ENCODE measurements at places on chromosomes 4 and X.

DNA sequence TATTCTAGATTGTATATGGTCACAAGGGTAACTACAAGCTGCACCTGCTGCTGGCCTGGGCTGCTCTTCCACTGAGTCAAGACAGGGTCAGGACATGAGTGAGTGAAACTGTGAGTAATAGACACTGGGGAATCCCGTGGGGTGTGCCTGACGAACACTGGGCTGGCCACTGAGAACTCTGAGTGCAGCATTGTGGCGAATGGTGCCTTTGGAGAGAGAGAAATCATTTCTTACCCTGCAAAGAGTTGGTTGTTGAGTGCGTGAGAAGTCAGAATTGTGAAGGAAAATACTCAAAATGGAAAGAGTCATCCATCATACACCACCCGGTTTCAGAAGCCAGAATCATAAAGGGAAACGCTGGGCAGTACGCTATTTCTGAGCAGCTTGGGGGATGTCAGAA is 43.1 kb upstream of the LSM6 start:
- no peak for DNase-seq

DNA sequence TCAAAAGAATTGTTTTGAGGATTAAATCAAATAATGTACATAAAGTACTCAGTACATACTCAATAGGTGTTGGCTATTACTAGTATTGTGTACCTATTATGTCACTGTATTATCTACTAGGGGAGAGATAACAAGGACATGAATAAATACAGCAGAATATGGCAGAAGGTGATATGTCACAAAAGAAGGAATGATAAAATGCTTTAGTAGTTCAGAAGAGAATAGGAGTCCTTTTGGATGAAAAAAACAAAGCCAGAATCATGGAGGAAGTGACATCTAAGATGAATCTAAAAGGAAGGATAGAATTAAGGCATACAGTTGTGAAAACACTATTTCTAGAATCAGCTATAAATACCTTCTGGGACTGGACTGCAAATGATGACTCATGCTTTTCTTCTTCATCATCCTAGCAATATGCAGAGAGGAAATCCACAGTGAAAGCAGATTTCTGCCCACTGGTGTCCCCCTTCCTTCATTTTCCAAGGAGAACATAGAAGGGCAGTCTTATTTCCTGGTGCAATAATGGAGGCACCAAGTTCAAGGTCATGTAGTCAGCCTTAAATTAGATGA is 98.7 kb downstream of the GLUD2 start:
- no peak for DNase-seq

DNA sequence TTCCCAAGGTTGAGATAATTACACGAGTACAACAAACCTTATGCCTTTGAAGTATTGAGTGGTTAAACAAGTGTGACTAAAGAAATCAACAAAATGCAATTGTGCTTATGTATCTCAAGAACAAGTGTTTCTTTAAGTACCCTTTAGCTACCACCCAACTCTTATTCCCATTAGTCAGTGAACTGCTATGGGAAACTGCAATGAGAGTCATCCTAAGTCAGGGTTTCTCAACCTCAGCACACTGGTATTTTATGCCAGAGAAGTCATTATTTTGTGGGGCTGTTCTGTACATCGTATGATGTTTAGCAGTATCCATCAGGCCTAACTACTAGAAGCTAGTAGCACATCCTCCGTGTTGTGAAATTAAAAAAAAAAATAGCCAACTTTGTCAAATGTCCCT is 549.1 kb upstream of the BOD1L1 start:
- no peak for DNase-seq

DNA sequence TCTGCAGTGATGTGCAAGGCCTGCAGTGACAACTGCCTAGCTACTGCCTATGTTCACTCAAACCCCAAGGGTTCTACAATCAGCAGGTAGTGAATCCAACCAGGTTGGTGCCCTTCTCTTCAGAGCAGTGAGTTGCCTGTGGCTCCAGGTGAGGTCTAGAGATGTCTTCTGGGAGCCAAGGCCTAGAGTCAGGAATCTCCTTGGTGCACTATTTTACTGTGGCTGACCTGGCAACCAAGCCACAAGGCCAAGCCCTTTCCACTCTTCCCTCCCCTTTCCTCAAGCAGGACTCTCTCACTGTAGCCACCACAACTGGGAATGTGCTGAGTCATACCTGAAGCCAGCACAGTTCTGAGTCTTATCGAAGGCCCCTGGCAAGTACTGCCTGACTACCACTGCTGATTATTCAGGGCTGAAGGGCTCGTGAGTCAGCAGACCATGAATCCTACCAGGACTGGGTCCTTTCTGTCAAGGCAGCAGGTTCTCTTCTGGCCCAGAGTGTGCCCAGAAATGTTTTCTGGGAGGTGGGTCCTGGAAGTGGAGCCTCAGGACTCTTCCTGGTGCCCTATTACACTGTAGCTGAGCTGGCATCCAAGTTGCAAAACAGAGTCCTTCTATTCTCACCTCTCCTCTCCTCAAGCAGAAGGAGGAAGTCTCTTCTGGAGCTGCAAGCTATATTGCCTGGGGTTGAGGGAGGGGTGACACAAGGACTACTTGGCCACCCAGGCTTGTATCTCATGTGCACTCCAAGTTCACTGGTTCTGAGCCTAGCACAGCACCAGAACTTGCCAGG is 111.6 kb downstream of the BTC start:
- peak; percentile 72 for DNase-seq

- DNase-seq, result no peak
These were observed 15.0 kb upstream of the MSMO1 start for GRCh38 chr4:165312506-165312905.

- DNase-seq, result no peak
These were observed 156.9 kb downstream of the NKX6-1 start for GRCh38 chr4:84342161-84342560.

DNA sequence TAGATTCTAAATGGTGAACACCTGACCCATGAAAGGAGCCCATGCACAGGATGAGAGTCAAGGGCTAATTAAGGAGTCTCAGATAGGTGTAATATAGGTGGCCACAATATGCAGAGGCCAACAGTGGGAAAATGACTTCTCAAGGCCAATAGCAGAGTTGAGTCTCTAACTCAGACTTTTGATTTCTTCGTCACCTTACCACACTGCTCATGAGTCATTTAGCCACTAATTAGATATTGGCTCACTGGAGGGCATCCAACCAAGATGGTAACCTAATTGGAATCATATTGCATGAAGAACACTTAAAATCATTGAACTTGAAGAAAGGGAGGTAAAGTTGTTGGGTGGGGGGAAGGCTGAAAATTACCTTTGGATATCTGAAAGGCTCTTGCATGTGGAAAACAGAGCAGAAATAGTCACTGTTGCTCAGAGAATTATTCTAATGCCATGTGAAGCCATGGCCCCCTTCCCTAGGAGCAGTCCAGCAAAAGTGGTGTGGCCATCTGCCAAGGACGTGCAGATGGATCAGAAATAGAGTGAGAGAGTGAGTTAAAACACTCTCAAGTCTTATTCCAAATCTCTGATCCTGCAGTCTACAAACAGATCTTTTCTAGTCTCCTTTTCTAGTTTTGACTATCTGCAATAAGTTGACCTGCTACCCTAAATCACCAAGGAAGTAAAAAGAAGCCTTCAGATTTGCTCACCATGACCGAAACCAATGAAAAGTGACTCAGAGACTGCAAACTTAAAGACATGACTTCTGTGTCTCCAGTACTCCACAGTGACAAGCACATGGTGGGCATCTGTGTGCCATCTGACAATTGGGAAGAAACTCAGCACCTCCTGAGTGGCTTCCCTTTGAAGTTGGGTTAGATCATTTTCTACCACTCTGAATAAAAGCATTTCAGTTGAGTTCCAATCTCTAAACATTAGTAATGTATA is 93.9 kb upstream of the C1QTNF7 start:
- DNase-seq, result no peak

GRCh38 chr4:3376266-3376665 is 65.5 kb upstream of the HGFAC start:
- no peak for DNase-seq

GRCh38 chr4:155946486-155946885 is 7.2 kb downstream of the CTSO start:
- DNase-seq, result no peak

GRCh38 chr4:20254511-20255250 is 3.0 kb downstream of the SLIT2 start:
- peak; percentile 44 for DNase-seq

GRCh38 chr4:156734965-156735895 is 236.4 kb downstream of the PDGFC start:
- no peak for DNase-seq

DNA sequence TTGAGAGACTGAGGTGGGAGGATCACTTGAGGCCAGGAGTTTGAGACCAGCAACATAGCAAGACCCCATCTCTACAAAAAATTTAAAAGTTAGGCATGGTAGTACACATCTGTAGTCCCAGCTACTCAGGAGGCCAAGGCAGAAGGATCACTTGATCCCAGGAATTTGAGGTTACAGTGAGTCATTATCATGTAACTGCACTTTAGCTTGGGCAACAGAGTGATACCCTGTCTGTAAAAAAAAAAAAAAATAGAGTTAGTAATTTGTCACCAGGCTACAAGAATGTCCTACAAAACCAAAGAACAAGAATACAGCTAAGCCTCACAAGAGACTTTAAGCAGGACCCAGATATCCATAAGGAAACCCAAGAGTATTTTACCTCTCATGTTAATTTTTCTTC is 27.0 kb upstream of the RAB28 start:
- DNase-seq, result no peak

- DNase-seq, result no peak
These were observed 10.4 kb upstream of the PHOX2B start for GRCh38 chr4:41758884-41759283.

DNA sequence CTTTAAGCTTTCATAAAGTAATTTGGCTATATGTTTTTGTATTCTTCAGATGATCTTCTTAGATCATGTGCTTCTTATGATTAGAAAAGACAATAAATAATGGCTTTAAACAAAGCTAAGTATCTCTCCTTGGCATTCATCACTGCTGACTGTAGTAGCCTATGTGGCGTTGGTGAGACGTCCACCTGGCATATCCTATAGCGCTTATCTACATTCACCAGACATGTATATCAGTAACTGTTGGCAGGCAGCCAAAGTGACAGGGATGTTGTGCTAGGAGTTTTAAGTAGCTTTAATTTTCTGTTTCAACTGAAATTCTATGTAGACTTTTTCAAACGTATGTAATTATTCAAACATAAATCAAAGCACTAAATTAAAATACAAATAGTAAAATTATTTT is 276.4 kb downstream of the IL15 start:
- DNase-seq, result no peak

DNA sequence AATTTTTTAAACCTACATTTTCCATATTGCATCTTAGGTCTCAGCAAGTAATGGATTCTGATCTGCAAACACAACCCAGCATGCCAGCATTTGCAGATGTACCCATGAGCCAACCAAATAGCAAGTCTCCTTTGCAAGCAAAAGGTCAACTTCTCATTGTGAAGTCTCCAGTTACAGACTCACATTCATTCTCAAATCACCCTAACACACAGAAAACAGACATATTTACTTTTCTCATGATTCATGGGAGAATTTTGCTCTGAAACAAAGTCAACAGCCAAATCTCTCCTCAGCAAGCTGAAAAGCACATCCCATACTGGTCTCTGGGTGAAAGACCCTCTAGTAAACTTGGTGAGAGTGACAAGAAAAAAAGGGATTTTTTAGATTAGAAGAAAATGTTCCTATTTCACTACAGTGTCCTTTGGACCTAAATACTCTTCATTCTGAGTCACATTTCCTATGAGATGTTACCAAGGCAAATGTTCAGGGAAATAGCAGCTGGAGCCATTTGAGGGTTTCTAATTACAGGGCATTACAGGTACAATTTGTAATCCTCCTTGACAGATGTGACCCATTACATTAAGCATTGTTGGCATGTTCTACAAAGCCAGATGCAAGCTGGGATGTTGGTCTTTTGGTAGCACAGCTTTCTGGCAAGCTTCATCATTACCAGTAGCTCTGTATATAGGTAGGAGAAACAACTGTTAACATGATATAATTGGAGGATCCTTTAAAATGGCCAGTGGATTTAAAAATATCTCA is 383.3 kb downstream of the SMARCA1 start:
- no peak for DNase-seq

- DNase-seq, result no peak
These were observed 7.5 kb upstream of the SPINK2 start for GRCh38 chr4:56828784-56829535.

DNA sequence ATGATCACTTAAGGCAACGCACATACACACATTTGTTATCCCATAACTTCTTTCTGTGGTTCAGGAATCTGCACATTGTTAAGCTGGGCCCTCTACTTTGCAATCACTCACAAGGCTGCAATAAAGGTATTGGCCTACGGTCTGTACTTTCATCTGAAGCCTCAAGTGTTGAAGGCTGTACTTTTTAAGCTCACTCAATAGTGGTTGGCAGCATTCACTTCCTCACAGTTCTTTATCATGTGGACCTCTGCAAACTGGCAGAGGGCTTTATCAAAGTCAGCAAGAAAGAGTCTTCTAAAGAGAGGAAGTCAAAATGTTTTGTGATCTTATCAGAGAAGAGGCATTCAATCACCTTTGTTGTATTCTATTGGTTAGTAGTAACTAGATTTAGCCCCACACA is 301.4 kb upstream of the EPHA5 start:
- DNase-seq, result no peak

DNA sequence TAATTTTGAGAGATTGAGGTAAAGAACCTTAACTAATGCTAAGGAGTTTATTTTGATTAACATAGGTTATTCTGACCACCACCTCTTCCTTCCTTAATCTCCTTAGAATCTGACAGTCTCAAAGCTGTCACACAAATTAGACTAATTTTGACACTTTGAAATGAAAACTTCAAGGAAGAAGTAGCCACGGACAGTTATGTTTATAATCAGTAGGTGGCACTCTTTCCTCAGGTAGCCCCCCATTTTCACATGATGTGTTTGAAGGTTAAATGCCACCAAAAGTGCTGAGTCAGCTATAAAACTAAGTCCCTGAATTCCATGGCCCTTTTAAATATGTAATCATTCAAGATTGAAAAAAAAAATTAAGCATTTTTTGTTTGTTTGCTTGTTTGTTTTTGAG is 22.4 kb downstream of the TMEM33 start:
- no peak for DNase-seq

- DNase-seq, result no peak
These were observed 294.0 kb downstream of the CAMK2D start for GRCh38 chr4:113467581-113467980.

DNA sequence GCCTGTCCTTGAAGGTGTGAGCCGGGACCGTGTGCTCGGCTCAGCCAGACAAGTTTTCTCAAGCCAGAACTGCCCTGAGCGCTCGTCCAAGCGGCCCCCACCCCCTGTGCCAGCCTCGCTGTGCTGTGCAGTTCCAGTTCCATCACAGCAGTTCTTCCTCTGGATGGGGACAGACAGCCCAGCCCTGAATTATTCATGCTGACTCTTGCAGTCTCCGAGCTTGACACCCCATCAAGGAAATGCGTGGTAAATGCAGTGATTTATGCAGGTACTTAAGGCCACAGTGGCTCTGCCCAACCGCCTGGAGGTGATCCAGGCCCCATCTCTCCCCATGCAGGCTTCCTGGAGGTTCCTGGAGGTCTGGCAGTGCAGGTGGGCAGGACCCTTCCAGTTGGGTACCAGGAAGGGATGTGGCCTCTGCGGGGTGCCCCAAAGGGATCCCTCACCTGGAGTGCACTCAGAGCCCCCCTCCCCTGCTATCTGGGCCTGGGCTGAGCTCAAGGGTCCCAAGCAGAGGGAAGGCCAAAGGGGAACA is 44.8 kb upstream of the HMX1 start:
- peak; percentile 24 for DNase-seq

- DNase-seq, result no peak
These were observed 8.3 kb upstream of the CLTRN start for GRCh38 chrX:15672881-15673280.
